ENCODE measurements at places on chromosomes 3 and 15.
A peak's percentile ranks its signal among the peaks of the same experiment; 100 is the strongest.

DNA sequence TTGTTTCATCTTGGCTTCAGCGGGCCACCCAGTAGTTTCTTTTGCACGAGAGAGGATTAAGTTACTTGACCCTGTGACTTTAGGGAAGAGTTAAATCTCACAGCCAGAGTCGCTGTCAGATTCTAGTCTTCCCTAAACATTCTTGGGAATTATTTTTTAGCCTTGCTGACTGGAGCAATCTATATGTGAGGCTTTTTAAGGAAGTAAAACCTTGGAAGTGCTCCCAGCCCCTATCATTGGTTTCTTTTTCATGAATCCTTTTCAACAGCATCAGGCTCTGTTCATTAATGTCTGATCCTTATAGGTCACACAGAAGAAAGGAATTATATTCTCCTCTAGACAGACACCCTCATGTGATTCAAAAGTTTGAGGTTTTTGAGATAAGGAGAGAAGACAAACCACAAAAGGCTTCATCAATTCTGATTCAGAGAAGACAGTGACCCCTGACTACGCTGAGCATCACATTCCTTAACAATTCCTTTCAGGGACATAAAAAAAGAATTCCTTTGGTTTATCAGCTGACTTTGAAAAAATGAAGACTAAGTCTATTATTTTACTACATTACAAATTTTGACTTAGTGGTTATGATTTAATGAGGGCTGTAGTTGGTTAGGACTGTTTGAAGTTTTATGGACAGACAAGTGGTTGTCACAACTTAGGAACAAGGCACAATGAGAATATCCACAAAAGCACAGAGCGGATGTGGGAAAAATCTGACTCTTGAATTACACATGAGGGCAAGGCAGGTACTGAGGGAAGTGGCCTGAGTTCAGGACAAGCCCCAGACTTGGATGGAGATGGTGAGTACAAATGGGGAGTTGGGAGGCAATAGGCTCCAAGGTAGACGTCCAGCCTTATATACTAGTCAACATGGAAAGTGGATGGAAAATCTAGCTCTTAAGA, 171.1 kb upstream of the STT3B start:
- no peak for DNase-seq

GRCh38 chr3:112175037-112175436, 42.0 kb upstream of the GCSAM start:
- DNase-seq = no peak

DNA sequence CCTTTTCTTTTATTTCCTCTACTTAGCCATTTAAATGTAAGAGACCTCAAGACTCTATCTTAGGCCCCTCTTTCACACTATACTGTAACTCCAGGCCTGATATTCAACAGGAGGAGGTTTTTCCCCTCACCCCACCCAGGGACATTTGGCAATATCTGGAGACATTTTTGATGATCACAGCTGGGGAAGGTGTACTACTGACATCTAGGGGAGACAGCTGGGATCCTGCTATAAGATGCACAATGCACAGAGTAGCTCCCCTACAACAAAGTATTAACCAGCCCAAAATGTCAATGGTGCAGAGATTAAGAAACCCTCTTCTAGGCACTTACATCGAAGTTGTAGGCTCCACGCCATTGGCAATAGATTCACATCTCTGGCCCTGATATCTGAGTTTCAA, 517.5 kb upstream of the UBE2E2 start:
- DNase-seq = peak; percentile 9

DNA sequence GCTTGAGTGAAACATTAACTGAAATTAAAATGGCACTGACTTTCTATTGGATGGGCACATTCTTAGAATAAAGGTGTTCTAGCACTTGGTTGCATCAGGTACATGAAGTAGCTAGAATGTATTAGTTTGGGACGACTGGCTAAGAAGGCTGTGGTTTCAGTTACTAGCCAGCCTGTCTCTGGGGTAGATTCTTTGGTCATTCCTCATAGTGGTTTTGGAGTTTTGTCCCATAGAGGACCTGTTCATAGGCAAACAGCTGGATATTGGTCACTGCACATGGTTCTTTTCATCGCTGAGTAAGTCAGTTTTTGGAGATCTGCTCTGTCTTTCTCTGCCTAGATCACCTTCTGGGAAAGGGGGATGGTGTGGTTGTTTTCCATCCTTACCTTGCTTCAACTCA, 55.3 kb downstream of the ADAMTSL3 start:
- DNase-seq = no peak

- no peak for DNase-seq
Measured at GRCh38 chr3:114899186-114899931, 247.7 kb downstream of the ZBTB20 start.

DNA sequence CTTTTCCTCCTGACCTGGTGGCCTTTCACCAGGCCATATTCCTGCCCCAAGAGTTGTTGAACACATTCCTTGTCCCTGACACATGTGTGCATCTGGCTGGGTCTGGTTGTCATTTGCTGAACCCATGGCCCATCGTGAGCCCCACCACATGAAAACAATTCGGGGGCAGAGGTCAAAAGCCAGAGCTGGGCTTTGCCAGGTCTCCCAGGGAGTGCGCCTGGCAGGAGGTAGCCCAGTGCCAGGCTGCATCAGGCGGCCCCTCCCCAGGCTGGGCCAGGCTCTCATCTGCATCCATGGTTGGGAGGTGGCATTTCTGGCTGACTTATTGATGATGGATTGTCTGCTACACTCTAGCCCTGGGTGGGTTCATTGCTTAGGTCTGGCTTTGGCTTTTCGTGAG, 30.9 kb downstream of the SPSB4 start:
- DNase-seq = no peak

DNA sequence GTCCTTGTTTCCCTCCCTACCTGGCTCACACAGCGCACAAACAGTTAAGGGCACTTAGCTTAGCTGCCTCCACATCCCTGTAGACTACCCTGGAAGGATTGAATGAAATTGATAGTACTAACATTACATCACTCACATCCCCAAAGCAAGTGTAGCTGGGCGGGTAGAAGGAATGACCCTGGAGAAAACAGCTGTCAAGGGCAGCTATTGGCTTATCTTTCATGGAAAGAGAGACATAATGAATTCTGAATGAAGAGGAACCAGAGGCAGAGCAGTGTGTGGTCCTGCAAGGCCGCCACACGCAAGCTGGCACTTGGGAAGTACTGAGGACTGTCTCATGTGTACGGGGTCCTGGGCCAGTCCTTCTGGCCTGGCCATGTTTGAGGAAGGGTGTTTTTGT, 369.6 kb upstream of the RGMA start:
- no peak for DNase-seq

DNA sequence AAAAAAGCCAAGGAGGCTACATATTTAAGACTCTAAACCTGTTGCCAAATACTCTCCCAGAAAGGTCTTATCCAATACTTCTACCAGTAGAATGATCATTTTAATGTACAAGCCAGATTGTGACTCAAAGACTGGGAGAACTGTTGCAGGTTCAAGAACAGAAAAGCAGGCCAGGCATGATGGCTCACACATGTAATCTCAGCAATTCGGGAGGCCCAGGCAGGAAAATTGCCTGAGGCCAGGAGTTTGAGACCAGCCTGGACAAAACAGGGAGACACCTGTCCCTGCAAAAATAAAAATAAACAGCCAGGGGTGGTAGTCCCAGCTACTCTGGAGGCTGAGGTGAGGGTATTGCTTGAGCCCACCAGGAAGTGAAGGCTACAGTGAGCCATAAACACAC, 17.8 kb upstream of the THUMPD3 start:
- DNase-seq = peak; percentile 43

DNA sequence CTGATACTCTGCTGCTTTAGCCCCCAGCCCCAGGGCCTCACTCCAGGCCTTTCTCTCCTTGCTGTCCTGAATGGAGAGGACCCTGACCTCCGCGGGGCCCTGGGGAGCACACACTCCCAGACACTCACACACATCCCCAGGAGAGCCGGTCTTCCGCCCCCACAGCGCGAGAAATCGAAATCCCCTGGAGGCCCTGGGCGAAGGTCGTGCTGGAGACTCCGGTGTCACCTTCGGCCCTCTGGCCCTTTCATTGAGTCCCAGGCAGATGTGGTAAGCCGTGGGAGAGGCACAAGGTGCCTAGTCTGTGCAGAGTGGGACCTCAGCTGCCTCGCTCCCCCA, 848 bp upstream of the GOLGA8B start:
- no peak for DNase-seq

GRCh38 chr15:83129791-83130190, 22.3 kb downstream of the TM6SF1 start:
- DNase-seq = no peak

GRCh38 chr3:183896610-183897009, 11.9 kb upstream of the PARL start:
- DNase-seq = no peak

DNA sequence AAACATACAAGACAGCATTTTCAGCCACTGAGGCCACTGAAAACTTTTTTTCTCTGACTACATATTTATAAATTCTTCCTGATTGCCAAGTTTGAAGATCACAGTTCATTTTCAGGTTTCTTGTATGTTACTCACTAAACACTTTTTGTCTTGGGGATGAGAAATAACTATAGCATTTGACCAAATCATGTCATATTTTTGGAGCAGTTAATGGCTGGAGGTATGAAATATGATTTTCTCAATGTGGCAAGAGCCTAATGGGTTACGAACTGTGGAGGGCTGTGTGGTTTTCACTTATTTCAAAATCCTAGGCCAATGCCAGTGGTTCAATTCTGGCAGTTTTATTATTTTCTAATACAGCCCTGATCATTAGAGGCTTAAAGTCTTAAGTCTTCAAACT, 64.4 kb downstream of the USP13 start:
- no peak for DNase-seq

DNA sequence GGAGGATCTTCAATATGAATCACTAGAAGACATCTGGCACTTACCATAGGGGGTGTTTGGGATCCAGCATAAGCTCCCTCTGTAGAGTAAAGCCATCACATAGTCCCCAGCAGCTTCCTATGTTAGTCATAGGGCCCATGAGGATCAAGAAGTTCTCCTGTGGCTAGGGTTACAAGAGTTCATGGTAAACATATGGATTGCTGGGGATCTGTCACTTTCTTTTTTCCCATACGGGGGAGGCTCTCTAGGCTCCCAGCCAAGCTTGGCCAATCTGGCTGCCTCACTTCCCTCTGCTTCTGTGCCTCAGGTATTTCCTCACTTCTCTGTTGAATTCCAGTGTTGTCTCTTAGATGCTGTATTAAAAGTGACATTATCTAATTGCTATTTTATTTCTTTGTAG, 597.9 kb downstream of the PDCD6IP start:
- DNase-seq = no peak

DNA sequence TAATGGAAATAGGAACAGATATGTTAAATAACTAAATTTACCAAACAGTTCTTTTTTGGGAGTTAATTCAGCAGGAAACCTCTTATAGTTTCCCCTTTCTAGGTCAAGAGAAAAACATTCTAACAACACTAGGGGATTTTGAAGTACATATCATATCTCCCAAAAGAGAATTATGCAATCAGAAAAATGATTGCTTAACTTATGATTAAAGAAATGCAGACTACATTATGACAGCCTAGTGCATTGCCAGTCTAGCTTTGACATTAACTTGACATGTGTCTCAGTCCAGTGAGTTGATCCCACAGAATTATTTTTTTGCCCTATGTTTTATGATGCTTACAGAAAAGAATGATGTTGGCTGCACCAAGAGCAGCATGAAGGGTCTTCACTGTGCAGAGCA, 31.7 kb upstream of the NPHP3 start:
- DNase-seq = peak; percentile 13

GRCh38 chr3:11717301-11717700, 73.6 kb upstream of the VGLL4 start:
- DNase-seq = no peak

DNA sequence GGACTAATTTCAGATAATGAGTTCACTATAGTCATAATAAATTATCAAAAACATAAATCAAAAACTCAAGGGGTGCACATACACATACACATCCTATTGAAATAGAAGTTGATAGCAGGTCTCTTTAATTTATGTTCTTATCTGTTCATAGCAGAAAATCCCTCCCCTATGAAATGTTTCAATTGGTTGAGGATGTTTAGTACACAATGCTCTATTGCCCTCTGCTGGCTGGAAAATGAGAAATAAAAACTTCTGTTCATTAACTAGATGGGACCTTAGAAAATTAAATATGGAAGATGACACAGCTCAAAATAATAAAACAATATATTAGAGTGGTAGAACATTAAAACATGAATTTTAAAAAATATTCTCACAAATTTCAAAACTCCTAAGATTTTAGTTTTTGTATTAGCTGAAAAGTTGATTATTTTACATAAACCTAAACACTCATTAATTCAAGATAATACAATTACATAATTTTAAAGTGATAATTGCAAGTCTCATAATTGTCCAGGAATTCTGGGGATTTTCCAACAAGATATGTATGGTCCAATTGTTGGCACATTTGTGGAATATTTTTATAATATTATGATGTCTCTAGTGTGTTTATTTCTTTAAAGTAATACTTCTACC, 735.0 kb downstream of the ROBO1 start:
- peak; percentile 60 for DNase-seq

DNA sequence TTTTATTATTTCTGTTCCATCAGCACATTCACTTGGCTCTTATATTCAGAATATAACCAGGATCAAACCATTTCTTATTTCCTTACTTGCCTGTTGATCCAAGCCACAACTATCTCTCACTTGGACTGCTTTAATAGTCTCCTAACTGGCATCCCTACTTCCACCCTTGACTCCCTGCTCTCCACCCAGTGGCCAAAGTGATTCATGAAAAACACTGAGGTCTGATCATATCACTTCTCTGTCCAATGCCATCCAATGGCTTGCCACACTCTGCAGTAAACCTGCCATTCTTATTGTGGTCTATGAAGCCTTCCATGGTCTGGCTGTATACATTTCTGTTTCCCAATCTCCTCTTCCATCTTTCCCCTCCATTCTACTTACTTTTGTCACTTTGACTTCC, 576.1 kb downstream of the PDCD6IP start:
- no peak for DNase-seq

- DNase-seq = no peak
Measured at GRCh38 chr3:133191818-133192217, 153.6 kb downstream of the TMEM108 start.

DNA sequence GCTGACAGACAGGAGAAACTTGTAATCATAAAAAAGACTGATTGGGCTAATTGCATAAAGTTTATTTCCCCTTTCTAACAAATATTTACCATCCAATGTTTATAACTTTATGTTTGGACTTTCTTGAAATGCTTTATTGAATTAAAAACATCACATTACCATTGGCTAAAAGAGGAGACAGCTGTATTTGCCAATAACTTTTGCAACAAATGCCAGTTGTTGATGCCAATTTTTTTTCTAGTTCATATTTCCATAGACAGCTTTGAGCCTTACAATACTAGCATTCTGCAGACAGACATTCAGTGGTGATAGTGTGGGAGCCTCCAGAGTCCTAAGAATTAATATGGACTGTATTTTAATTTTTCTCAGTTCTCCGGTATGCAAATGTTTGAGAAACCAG, 198.4 kb downstream of the ADAMTS17 start:
- no peak for DNase-seq

GRCh38 chr3:54390582-54390981, 268.2 kb downstream of the CACNA2D3 start:
- no peak for DNase-seq

Data from bronchial epithelial cell (primary cell).